ENCODE measurements at places on chromosomes 7 and 10. TPM values are rescaled to one million over a fixed set of nuclear protein-coding genes. Genes with fewer than 3 reads are reported as not detected.

TFAM gene
- 74.8 TPM for total RNA-seq

CNTNAP2 gene
- total RNA-seq, result not detected

CD36 gene
- total RNA-seq, result not detected

TMEM196 gene
- total RNA-seq, result not detected

ELN gene
- total RNA-seq, result not detected
